ENCODE measurements at places on chromosomes 7 and 10.

- peak; percentile 8 for DNase-seq
Measured at GRCh38 chr7:24821045-24821753, 63.9 kb upstream of the GSDME start.

DNA sequence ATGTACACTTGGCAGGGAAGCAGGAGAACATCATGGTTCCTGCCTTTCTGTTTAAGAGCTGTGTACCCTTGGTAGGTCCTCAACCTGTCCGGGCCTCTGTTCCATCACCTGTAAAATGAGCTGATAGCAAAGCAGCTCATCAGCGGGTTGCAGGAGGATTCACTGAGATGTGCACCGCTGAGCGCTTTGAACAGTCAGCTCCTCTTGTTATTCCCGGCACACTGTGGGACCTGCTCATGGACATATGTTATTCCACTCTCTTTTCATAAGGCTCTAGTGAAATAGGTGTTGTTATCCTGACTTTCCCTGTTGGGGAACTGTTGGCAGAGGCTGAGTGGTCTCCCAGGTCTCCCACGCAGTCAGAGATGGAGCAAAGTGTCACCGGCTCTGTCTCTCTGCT lies 497.5 kb upstream of the ZMIZ1 start:
- DNase-seq = no peak

- DNase-seq = no peak
Measured at GRCh38 chr7:148626828-148627227, 36.3 kb downstream of the C7orf33 start.

- DNase-seq = no peak
Measured at GRCh38 chr7:87413029-87413428, 62.5 kb downstream of the ABCB4 start.

DNA sequence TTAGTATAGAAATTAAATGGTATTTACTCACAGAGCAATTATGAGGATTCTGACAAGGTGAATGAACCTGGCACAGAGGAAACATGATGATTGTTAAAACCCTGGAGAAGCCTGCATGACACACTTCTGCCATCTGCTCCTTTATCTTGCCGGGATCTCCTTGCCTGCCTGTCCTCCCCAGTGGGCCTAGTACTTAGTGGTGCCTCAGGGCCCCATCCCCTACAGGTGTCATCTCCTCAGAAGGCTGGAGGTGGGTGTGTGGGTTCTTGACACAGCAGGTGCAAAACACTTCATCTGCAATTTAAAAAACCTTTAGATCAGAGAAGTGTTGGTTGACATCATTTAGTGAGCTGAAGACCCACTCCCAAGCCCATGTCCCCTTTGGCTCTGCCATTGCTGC lies 261.2 kb downstream of the ADRA2A start:
- no peak for DNase-seq

Measured in substantia nigra (tissue), 51 donors.